CD4-positive, alpha-beta T cell treated with Interleukin-2 at 100 ng/mL for 4 hours (primary cell): ENCODE measurements at places on chromosomes 2 and 18.

- DNase-seq = peak; percentile 49
Observed at GRCh38 chr2:30862054-30862651, 54.9 kb upstream of the CAPN13 start.

DNA sequence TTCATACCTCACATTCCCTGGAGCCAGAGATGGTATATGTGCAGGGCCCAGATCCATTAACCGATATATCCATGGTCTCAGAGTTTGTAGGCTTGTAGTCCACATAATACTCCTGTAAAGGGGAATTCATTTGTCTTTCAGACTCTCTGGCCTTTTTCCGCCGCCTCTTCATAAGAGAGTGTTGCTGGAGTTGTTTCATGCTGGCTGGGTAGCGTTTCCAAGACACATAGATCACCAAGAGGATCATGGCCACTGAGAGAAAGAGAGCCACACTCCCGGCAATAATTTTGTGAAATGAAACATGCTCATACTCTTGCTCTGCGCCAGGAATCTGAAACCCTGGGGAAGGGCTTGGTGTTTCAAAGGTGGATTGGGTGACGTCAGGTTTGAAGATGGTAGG lies 3.9 kb downstream of the LRRTM4 start:
- no peak for DNase-seq

DNA sequence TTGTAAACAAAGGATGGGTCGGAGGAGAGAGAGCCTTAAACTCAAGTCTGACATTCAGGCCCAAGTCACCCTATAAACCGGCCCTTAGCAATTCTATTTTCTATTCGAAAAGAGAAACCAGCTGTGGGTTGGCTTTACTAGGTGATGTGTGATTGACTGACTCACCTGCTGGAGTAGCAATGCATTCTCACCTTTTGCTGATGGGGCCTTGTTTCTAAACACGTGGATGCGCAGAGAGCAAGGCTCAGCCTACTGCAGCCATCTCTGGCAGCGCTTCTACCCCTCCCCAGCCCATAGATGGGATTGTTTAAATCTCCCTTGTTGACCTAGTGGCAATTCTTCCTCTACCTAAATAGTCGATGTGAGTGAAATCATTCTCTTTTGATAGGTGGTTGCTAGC lies 138.5 kb downstream of the MEIS1 start:
- DNase-seq = no peak

DNA sequence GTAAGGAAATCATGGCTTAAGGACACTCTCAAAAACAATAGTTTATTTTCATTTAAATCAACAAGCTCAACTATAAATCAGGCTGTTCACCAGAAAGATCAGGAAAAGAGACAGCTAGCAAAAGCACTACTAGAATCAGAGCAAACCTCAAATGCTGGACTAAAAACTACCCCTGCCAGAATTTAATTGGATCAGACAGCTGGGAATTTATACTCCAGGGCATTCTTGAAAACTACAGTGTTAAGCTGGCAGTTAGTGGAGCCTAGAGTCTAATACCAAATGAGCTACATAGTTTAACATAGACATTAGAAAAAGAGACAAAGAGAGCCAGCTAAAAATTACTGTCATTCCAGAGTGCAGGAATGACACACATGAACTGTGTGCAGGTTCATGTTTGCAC lies 1016.4 kb upstream of the CRIM1 start:
- no peak for DNase-seq

- DNase-seq = no peak
Observed at GRCh38 chr2:59484673-59485072, 1068.8 kb downstream of the BCL11A start.

- DNase-seq = no peak
Observed at GRCh38 chr2:20188851-20189250, 36.1 kb downstream of the SDC1 start.

GRCh38 chr18:79645291-79645983 lies 34.2 kb upstream of the CTDP1 start:
- no peak for DNase-seq

DNA sequence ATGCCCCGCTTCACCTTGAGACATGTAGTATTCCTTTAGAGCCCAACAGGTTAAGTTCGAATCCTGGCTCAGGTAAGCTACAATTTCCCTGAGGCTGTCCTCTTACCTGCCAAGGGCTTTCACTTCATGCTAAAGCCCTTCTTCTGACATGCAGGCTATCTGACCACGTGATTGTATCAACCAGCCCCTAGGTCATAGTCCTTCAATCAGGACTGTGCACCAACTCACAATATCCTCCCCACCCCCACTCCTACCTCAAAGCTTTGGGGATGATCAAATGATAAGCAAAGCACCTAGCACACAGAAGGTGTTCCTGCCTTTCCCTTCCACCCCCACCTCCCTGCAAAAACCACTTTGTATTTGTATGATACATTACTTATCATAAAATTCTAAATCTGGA lies 78.9 kb downstream of the AAK1 start:
- DNase-seq = no peak

- DNase-seq = no peak
Observed at GRCh38 chr2:142525720-142526119, 351.7 kb upstream of the KYNU start.

DNA sequence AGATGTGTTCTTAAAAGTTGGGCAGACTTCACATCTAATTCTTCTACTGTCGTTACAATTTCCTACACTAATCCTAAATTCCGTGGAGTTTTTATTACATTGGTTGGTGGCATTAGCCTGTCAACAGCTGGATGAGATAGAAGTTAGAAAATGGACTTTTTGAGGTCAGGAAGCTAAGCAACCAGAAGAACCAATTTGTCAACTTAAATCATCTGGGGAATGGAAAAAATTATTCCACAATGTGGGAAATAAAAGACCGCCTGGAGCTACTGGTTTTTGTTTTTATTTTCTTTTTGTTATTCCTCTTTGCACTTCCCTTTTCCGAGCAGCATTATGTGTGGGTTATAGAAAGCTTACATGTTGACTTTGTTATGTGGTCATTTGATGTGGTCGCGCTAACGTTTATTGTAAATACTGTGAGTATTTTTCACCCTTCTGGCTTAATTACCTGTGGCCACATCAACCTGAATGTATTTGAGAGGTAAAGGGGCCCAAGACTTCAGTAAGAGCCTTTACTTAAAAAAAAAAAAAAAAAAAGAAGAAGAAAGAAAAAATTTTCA lies 75.3 kb downstream of the PTPRM start:
- DNase-seq = no peak

GRCh38 chr2:20174410-20174809 lies 50.5 kb downstream of the SDC1 start:
- no peak for DNase-seq

- DNase-seq = peak; percentile 28
Observed at GRCh38 chr18:67300498-67300897, 216.0 kb downstream of the DSEL start.

GRCh38 chr2:223475901-223476300 lies 126.3 kb downstream of the SCG2 start:
- no peak for DNase-seq

GRCh38 chr18:5207471-5208150 lies 10.6 kb upstream of the AKAIN1 start:
- DNase-seq = no peak

DNA sequence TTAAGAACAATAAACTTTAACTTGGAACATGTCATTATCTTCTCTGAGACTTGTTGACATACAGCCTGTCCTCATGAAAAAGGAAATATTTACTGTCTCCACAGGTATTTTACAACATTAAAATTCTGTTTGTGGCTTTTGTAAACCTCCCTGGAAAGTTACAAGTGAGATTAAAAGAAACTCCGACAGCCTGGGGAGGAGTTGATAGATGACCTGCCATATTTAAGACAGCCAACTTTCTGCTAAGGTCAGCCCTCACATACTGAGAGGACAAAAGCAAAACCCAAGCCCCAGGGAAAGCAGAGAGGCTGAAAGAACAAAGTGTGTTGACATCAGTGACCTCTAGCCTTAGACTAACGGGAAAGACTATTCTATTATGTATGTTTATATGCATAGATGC lies 350.2 kb downstream of the RIT2 start:
- DNase-seq = no peak

GRCh38 chr2:98579926-98580325 lies 28.4 kb downstream of the COA5 start:
- DNase-seq = no peak

- DNase-seq = no peak
Observed at GRCh38 chr2:230932556-230933511, 7.8 kb upstream of the GPR55 start.

- no peak for DNase-seq
Observed at GRCh38 chr2:186822323-186822722, 26.6 kb downstream of the ZSWIM2 start.

- DNase-seq = no peak
Observed at GRCh38 chr2:199810422-199811171, 40.4 kb downstream of the FTCDNL1 start.

DNA sequence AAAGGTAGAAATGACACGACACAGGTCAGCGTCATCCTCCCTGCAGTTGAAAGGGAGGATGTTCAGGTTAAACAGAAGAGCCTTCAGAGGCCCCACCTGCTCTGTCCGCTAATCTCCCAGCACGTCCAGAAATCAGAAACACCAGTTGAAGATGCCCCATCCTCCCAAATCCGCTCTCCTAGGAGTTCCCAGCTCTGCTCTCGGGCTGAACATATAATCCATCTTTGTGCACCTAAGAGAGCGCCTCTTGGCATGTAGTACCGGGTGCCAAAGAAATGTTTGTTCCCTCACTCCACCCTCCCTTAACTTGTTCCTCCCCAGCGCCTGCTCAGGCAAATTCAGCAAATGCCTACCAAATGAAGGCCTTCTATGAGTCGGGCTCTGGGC lies 145.2 kb upstream of the SMAD2 start:
- DNase-seq = no peak

DNA sequence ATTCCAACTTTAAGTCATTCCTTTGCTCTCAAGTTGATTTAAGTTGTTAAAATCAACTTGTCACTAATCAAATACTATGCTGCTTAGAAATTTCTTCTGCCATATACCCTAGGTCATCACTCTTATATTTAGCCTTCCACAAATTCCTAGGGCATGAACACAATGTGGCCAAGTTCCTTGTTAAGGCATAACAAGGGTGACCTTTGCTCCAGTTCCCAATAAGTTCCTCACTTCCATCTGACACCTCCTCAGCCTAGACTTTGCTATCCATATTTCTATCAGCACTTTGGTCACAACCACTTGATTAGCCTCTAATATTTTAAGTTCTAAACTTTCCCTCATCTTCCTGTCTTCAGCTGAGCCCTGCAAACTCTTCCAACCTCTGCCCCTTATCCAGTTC lies 9.9 kb upstream of the TMEM37 start:
- no peak for DNase-seq

GRCh38 chr2:221446140-221446539 lies 126.0 kb downstream of the EPHA4 start:
- no peak for DNase-seq
